ENCODE measurements at places on chromosomes 2 and 18. TPM values are rescaled to one million over a fixed set of nuclear protein-coding genes. Genes with fewer than 3 reads are reported as not detected.

TMEM247 gene
- not detected for total RNA-seq

KRTCAP3 gene
- total RNA-seq: not detected

PAX3 gene
- not detected for total RNA-seq

OR6B3 gene
- not detected for total RNA-seq

MYCN gene
- total RNA-seq: not detected

FECH gene
- 17.7 TPM for total RNA-seq

LCT gene
- under 0.01 TPM for total RNA-seq

MAP2 gene
- 51.0 TPM for total RNA-seq

MDH1B gene
- total RNA-seq: 1.8 TPM

PID1 gene
- 8.2 TPM for total RNA-seq

NOSTRIN gene
- not detected for total RNA-seq

CD207 gene
- not detected for total RNA-seq

TTN gene
- 0.33 TPM for total RNA-seq

SDC1 gene
- 56.8 TPM for total RNA-seq

CXCR1 gene
- not detected for total RNA-seq

MBD1 gene
- 53.3 TPM for total RNA-seq

SCN3A gene
- 0.33 TPM for total RNA-seq

PRKAG3 gene
- 0.26 TPM for total RNA-seq

TRIM54 gene
- total RNA-seq: not detected

C1QL2 gene
- not detected for total RNA-seq

CD8B2 gene
- total RNA-seq: not detected

CDH2 gene
- total RNA-seq: 2.0 TPM

IL36A gene
- not detected for total RNA-seq

SLC9A4 gene
- not detected for total RNA-seq

CYTIP gene
- not detected for total RNA-seq

TMEM17 gene
- 1.3 TPM for total RNA-seq

UGT1A4 gene
- total RNA-seq: not detected
